ENCODE measurements at places on chromosomes 3 and 15.

DNA sequence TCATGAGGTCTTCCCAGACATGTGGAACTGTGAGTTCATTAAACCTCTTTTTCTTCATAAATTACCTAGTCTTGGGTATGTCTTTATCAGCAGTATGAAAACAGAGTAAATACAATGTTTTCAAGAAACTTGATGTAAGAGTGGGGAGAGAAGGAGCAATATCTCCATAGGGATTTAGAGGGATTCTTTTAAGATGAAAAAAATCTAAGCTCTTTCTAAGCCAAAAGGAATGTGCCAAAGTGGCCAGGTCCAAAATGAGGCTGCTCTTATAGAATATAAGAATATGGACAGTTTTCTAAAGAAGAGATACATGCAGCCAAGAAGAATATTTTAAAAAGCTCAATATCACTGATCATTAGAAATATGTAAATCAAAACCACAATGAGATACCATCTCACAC, 23.9 kb upstream of the RYK start:
- DNase-seq, result no peak

- no peak for DNase-seq
Observed at GRCh38 chr3:114034787-114035545, 21.4 kb downstream of the CCDC191 start.

DNA sequence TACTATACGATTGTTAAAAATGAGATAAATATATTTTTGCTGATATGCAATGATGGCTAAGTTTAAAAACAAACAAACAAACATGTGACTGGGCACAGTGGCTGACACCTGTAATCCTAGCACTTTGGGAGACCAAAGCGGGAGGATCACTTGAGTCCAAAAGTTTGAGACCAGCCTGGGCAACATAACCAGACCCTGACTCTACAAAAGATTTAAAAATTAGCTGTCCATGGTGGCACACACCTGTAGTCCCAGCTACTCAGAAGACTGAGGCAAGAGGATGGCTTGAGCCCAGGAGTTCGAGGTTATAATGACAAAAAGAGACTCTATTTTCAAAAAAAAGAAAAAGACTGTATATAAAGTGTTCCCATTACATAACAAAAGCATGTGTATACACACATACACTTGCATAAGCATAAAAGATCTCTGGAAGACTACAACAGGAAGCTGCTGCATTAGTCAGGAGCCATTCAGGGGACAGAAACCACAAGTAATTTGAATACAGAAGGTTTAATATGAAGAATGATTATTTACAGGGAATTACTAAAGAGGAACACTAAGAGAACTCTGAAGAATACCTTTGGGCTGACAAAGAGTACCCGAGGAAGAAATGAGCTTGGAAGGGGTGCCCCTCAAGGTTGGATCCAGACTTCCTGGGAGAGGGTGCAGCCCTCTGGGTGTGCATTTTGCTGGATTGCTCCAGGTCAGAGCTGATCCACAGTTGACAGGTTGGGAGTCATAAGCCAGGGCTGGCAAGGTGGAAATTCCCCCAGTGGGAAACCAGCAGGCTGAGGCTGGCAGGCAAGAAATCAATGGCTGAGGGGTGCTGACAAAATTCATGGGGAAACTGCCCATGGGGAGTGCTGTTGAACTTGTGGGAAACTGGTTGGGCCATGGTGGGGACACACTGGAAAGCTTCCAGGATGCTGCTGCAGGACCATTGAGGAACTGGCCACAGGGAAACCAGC, 9.3 kb upstream of the TM4SF18 start:
- no peak for DNase-seq

DNA sequence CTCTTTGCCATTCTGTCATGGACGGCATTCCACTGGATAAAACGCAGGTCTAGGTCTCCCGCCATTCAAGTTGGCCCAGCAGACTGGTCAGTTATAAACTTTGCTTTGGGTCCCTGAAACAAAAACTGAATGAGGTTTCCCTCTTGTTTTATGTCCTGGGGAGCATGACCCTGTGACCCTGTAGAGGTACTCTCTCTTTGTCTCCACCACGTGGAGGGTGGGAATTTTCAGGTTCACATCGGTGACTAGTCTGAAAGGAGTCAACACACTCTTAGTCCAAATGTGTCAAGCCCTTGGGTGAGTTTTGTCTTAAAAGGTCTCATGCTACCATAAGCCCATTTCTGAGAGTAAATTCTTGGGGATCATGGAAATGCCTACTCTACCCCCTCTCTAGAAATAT, 139.9 kb downstream of the PLCH1 start:
- no peak for DNase-seq

DNA sequence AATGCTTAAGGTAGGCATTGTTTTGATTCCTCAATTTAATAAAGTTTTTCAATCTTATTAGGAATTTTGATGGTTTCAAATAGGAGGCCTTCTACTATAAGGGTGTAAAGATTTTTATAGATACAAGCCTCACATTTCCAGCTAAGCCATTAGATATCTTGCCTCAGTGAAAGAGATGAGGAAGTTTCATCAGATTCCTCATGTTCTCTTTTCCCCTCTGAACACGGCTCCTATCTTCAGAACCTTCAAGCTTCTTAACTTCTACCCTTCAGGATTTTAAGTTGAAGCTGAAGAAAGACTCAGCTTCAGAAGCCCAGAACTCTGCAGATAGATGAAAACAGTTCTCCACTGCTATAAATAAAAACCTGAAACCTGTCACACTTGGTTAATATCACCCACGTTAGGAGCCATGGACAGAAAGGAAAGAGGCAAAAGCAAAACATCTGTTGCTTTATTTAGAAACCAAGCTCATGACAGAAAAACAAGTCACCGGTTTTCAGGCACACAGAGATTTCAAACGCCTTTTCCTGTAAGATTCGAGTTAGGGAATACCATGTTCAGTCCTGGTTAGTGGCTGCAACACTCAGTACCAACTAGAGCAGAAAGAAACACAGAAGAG, 82.2 kb upstream of the GOLGA8B start:
- no peak for DNase-seq

DNA sequence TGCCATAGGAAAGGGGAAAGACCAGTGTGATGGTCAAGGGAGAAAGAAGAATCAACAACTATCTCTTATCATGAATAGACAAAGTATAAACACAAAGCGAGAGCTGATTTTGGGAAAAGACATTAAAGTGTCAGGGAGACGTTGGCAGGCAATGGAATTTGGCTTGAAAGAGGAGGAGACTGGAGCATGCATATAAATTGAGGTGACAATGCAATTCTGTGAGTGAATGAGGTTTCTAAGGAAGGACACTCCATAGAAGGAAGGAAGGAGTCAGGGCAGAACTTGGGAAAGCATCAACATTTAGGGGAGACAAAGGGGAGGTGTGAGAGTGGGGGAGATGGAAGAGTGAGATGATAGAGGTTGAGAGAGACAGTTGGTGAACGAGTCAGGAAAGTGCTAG, 543.0 kb upstream of the TBL1XR1 start:
- DNase-seq, result no peak

DNA sequence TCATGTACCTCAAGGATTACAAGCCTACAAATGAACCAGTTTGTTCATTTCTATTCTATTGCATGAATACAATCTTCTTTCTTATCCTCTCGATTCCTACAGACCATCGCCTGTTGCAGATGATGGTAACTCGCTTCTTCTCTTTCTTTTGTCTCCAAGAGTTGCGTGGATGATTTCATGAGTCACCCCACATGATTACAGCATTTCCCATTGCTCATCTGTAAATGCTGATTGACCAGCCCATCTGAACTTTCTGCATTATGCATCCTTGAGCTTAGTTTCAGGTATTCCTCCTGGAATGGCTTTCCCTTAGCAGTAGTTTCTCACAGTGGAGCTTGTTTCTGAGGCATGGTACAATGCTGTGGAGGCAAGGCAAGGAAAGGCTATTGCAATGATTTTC, 109.6 kb upstream of the TOPAZ1 start:
- no peak for DNase-seq

- DNase-seq, result no peak
Observed at GRCh38 chr15:89419370-89419984, 76.9 kb downstream of the RHCG start.

GRCh38 chr3:106438887-106439286, 570.1 kb upstream of the CBLB start:
- no peak for DNase-seq

DNA sequence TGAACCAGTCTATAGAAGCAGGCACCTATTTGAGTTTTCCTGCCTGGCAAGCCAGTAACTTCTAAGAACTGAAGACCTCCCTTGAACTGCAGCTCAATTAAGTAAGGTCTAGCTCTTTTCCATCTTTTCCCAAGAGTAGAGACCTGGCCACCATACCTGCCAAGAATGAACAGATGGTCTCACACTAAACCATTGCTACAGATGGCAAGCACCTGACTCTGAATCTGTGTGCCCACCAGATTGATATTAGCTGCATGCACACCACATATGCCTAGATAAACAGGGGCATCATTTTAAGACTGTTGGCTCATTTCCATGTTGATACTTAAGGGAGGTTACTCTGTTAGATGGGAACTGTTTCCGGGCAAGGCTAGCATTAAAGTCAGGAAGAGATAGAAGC, 34.8 kb upstream of the GSK3B start:
- no peak for DNase-seq

DNA sequence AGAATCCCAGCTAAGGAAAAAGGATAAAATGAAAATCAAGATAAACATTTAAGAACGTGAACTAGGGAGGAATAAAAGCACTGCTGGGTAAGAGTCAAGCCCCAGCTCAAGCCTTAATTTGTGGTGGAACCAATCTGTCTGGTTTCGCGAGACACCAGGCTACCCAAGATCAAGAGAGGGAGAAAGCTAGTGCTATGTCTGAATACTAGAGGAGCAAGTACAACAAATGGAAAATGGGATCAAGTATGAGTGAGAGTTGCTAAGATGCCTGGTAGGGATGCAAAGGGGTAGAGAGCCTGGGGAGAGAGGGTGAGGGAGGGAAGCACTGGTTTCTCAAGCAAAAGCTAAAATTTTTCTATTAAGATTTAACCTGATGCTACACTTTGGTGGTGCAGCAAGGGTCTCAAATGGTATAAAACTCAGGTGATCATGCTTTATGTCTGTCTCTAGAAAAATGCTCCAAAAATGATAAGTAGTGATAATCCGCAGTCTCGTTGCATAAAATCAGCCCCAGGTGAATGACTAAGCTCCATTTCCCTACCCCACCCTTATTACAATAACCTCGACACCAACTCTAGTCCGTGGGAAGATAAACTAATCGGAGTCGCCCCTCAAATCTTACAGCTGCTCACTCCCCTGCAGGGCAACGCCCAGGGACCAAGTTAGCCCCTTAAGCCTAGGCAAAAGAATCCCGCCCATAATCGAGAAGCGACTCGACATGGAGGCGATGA, 1.7 kb upstream of the SETD5 start:
- DNase-seq, result no peak

GRCh38 chr15:98840053-98840452, 167.5 kb downstream of the PGPEP1L start:
- DNase-seq, result no peak

- no peak for DNase-seq
Observed at GRCh38 chr3:77919244-77919643, 879.3 kb downstream of the ROBO2 start.

DNA sequence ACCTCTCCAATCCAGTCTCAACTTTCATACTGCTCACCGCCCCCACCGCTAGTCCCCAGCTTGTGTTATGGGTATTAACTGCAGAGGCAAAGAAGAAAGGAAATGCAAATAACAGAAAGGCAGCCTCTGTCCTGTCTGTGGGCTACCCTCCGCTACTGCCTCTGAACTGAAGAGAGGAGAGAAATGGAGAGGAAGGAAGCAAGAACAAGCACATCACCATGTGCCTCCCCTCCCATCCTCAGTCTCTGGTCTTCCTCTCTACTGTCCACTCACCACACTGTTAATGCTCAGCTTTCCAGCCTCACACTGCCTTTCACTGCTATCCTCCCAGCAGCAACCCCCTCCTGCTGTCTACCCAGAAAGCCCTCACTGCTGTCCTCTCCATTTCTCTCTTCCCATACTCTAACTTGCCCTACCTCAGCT, 139.0 kb upstream of the SLC2A2 start:
- no peak for DNase-seq

GRCh38 chr15:75961331-75961730, 50.9 kb downstream of the NRG4 start:
- DNase-seq, result no peak

- DNase-seq, result peak; percentile 20
Observed at GRCh38 chr15:41022487-41023090, 69.3 kb downstream of the CHAC1 start.

DNA sequence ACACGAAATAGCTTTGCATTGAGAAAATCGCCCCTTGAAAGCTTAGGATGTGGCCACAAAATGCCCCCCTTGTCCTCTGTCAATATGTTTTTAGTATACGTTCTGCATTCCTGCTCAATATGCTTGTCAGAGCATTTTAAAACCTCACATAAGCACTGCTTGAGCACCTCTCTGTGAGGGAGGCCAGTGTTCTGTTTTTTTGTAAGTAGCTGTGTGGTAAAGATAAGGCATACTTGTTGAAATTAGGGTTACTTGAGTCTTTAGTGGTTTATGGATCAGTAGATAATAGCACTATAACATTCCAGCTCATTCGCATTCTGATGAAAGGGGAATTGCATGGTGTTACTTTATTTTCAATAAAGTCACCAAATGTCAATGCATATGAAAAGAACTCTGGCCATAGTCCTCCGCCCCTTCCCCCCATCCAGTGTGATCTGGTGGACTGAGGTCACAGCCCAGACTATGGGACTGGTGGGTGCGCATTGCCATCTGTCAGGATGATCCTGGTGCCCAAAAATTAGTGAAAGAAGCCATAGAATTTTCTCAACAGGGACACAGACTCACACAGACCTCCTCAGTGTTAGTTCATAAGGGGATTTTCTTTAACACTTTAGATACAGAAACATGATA, 33.1 kb downstream of the IL1RAP start:
- DNase-seq, result no peak

- no peak for DNase-seq
Observed at GRCh38 chr3:168801794-168802193, 706.1 kb upstream of the GOLIM4 start.

- no peak for DNase-seq
Observed at GRCh38 chr15:84883466-84883865, 996 bp upstream of the SLC28A1 start.

- no peak for DNase-seq
Observed at GRCh38 chr15:36251450-36251849, 328.0 kb upstream of the CDIN1 start.

DNA sequence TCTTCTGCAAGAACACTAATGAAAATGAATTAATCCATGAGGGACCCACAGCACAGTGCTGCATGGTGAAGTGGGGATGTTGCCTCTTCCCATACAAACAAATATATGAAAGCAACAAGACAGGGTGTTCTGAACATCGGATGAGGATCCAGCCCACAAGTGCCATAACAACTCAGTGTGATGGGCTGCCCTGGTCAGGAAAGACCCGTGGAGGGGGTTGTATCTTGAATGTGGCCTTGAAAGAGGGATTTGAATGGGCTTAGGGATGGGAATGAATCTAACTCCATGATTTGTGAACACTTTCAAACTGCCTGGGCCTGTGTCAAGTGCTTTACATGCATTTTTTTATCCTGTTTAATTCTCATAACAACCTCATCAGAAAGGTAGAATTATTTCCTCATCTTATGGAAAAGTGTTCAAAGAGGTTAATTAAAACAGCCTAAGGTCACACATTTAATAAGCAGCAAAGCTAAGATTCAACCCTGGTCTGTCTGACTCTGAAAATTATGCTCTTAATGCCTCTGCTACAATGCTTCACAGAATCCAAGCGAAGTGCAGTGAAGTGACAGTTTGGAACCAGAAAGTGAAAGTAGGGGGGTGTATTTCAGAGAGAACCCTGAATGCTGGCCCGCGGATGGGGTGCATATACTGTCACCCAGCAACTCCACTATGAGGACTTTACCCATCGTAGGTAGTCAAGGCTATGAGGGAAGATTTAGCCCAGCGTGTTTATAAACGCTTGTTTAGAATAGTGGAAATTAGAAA, 65.6 kb upstream of the HEG1 start:
- no peak for DNase-seq

Measured in transverse colon (tissue), 4 donors.